ENCODE measurements at places on chromosomes 4 and X. TPM values are rescaled to one million over a fixed set of nuclear protein-coding genes. Genes with fewer than 3 reads are reported as not detected.

GRCh38 chr4:127047930-127048329 lies 584.8 kb upstream of the INTU start:
- no peak for ATAC-seq

GRCh38 chrX:18426004-18426320 lies 554 bp downstream of the CDKL5 start:
- no peak for ATAC-seq

CNKSR2 gene
- 26.5 TPM for total RNA-seq

DNA sequence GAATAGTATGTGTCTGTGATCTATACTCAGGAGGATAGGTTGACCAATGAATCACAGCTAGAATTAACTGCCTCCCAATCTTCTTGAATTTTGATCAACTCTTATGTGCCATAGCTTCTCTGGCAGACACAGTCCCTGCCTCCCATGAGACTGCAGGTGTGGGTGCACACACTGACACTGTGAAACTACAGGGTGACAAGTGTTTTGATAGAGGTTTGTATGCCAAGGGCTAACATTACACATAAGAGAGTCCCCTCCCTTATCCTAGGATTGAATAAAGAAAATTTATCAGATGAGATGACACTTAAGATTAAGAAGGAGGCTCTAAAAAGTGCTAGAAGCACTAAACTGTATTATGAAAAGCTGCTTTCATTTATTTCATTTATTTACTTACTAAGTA lies 218.4 kb upstream of the BMP3 start:
- ATAC-seq, result no peak

RNF212 gene
- 6.9 TPM for total RNA-seq

- no peak for ATAC-seq
Observed at GRCh38 chr4:154958621-154959358, 177.7 kb downstream of the RBM46 start.

DNA sequence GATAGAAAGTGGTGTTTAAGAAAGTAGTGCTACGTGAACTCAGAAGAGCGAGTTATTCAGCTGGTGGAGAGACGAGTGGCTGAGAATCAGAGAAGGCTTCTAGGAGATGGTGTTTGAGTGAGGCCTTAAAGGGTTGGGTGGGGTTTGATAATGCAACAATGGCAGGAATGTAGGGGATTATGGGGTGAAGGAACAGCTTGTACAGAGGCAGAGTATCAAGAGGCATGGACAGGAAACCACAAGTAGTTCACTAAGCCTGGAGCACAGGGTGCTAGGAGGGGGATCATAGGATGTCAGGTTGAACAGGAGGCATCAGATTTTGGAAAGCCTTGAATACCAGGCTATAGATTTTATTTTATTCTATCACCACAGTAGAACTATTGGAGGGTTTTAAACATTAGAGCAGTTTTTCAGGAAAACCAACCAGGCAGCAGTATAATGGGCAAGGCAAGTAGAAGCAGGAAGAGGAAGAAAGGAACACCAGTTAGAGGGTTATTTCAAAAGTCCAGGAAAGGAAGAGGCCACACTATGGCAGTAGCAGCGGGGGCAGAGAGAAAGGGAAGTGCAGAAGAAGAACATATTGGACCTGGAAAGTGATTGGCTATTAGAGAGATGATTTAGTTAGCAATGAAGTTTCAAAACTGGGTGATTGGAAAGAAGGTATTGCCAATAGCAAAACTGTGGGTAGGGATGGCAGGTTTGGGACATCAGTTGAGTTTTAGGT lies 99.2 kb downstream of the DOCK11 start:
- ATAC-seq, result peak; percentile 35

- no peak for ATAC-seq
Observed at GRCh38 chr4:152556283-152556682, 20.4 kb upstream of the FBXW7 start.

DNA sequence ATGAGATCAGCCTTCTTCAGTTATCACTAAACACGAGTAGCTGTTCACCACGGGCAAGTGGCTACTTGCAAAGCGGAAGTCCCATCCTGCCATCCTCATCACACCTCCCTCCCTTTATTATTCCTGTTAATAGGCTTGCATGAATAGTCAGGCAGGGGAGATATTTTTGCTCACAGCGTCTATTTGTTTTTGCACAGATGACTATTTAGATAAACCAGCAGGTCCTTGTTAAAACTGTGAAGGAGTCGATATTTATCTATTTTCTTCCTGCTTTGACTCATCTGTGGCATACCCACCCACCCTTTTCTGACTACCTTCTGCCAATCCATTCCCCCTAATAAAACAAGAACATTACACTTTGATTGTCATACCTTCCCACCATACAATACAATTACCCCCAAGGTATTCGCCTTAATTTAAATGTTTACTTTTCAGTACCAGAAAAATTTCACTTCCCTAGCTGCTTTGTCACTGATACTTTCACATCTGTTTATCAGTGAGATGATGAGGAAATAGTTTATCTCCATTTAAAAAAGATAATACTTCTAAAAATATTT lies 96.6 kb upstream of the BANK1 start:
- ATAC-seq, result no peak

CXXC4 gene
- 0.40 TPM for total RNA-seq

ARSD gene
- total RNA-seq, result 12.5 TPM

DNA sequence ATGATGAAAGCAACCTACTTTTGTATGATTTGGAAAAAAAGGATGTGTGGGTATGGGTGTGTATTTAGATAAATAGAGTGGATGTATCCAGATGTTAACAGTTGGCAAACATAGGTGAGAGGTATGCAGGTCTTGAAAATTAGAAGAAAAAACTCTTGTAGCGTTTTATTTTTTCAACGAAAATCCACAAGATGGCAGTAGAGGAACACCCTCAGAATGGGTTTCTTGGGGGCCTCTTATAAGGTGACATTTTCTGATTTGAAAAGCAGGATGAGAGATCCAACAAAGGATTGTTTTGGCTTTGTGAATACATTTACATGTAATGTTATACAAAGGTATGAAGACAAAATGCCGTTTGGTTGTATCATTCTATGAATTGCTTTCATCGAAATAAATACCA lies 68.3 kb downstream of the FMR1NB start:
- no peak for ATAC-seq

DNA sequence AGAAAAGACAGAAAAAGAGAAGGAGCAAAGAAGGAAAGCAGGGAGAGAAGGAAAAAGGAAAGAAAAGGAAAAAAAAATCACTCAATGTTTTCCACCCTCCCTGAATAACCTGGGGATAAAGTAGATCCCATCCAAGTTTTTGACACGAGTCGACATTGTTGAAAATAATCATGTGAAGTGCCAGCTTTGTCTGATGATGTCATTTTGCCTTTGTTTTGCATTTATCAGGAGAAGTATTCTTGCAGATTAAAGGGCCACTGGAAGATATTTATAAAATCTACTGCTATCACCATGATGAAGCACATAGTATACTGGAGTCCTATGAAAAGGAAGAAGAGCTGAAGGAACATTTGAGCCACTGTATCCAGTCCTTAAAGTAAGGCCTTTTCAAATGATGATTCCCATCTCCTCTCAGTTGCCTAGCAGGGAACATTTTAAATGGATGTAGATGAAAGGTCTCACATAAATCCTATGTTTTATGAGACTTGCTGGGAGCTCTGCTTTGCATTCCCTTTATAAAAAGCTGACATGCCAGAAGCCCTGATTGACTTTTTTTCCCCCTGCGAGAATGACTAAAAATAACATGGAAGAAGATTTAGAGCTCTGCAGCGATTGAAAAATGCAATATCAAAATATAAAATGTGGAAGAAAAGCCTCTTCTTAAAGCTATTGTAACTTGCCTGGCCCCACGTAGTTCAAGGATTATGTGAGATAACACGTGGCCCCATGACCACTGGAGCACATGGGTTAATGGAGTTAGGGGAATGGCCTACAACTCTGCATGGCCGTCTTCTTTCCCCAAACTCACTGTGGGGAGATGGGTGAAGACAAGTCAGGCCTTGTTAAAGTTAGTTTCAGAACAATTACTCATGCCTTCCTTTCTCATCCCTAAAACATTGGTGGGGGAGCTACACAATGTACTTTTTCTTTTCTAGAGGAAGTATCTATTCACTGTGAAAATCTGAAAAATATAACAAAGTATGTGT lies 77.5 kb downstream of the INTS12 start:
- ATAC-seq, result no peak

GRCh38 chr4:79030973-79031372 lies 91.7 kb upstream of the PAQR3 start:
- no peak for ATAC-seq

DNA sequence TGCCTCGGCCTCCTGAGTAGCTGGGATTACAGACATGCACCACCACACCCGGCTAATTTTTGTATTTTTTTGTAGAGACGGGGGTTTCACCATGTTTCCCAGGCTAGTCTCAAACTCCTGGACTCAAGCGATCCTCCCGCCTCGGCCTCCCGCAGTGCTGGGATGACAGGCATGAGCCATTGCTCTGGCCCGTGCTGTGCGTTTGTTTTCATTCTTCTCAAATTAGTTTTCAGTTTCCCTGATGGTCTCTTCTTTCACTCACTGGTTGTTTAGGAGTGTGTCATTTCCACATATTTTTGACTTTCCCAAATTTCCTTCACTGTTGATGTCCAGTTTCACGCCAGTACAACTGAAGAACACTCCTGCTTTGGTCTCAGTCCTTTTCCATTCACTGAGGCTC lies 31.8 kb downstream of the SH3TC1 start:
- no peak for ATAC-seq

DNA sequence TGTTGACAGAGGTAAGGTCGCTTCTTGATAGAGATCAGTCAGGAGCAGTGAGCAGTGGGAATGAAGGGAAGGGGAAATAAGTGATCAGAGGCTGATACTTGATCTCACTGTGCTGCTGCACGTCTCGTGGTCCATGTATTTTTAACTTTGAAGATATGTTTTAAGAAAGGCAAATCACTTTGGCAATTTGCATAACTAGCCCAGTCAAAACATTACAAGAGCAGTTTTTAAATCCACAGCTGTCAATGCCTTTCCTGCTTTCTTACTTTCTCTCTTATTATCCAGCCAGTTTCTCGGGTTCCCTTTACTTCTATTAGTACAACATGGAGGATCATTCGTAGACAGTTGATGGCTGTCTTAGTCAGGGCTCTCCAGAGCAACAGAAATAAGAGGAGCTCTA lies 472.8 kb downstream of the TMA16 start:
- no peak for ATAC-seq

DNA sequence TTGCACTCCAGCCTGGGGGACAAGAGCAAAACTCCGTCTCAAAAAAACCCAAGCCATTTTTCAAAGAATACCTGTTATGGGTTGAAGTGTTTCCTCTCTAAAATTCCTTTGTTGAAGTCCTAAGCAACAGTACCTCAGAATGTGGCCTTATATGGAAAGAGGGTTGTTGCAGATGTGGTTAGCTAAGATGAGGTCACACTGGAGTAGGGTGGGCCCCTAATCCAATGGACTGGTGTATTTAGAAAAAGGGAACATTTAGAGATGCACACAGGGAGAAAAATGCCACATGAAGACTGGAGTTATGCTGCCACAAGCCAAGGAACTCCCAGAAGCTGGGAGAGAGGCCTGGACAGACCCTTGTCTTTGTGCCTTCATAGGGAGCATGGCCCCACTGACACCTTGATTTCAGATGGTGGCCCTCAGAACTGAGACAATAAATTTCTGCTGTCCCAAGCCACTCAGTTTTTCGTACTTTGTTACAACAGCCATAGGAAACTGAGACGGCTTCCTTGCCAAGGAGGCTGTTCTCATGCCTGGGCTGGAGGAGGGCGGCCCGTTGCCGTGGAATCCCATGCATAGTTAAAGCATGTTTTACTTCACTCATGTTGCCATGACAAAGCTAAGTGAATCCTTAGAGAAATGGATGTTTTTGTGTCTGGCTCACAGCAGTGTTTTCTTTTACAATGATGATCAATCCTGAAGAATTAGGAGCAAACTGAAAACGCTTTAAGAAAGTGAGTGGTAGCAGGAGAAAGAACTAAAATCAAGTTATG lies 16.5 kb downstream of the TRAPPC2 start:
- peak; percentile 70 for ATAC-seq

DNA sequence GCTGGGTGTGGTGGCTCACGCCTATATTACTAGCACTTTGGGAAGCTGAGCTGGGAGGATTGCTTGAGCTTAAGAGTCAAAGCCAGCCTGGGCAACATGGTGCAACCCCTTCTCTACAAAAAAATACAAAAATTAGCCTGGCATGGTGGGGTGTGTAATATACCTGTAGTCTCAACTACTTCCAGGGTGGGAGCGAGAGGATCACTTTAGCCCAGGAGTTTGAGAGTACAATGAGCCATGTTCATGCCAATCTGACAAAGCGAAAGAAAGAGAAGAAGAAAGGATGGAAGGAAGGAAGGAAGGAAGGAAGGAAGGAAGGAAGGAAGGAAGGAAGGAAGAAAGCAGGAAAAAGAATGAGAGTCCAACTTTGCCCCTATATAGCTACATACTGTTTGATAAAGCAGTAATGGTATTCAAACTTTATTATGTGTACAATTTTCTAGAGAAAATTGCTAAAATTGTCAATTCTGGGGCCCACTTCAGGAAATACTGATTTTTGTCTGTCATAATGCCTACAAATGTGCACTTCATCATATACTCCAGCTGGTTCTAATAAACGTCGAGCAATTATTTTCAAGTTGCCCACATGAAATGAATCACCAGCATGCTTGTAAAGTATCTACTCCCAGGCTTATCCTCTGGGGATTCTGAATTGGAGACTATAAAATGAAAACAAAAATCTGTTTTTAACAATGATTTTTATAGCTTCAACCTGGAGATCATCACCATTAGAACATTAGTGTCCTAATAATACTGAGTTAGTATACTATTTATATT lies 132.3 kb downstream of the NDST4 start:
- no peak for ATAC-seq

- ATAC-seq, result no peak
Observed at GRCh38 chr4:48370260-48371134, 29.2 kb downstream of the SLAIN2 start.

DNA sequence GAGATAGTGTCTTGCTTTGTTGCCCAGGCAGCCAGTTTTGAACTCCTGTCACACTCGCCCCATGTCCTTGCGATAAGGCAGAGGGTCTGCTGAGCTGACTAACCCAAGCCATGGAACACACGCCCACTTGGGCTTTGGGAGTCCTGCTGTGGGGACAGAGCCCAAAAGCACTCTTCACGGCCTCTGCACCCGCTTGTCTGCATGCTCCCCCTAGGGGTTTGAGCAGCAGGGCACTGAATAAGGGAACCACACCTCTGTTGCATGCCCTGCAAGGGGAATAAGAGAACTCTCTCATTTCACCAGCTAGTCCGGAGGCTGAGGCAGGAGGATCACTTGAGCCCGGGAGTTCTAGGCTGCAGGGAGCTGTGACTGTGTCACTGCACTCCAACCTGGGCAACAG lies 166.0 kb downstream of the STAG2 start:
- no peak for ATAC-seq

- ATAC-seq, result no peak
Observed at GRCh38 chr4:24070117-24070516, 180.3 kb upstream of the PPARGC1A start.

DNA sequence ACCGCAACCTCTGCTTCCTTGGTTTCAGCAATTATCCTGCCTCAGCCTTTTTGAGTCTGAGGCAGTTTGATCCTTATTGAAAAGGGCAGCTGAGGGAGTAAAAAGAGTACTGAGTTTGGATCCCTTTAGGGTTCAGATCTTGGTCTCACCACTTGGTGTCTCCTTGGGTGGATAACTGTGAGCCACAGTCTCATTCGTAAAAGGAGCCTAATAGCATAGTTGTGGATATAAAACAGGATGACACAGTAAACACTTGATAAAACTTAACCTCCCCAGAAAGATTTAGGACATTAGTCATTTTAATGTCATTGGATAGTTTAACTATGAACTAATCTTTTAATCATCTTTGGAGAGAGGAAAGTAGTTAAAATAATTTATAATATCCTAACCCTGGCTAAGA lies 173.0 kb downstream of the ANK2 start:
- no peak for ATAC-seq

All from gastroesophageal sphincter (tissue), 4 donors.